ENCODE measurements at places on chromosomes 2 and 18.
A peak's percentile ranks its signal among the peaks of the same experiment; 100 is the strongest.

DNA sequence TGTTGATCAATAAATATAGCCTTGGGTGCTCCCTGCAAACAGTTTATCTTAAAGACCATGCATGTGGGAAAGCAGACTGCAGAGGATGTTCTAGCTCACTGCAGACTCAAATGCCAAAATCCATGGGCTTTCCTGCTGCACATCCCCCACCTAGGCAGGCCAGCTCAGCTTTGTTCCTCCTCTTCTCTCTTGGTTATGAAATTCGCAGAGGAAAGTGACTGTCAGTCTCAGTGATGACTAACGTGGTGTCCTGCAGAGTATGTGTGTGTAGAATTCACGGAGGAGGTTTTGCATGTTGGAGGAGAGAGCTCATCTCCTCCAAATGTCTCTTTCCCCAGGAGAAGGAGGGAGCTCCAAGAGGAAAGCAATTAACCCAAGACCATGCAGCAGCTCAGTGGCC is 21.4 kb upstream of the KCNS3 start:
- DNase-seq: no peak

DNA sequence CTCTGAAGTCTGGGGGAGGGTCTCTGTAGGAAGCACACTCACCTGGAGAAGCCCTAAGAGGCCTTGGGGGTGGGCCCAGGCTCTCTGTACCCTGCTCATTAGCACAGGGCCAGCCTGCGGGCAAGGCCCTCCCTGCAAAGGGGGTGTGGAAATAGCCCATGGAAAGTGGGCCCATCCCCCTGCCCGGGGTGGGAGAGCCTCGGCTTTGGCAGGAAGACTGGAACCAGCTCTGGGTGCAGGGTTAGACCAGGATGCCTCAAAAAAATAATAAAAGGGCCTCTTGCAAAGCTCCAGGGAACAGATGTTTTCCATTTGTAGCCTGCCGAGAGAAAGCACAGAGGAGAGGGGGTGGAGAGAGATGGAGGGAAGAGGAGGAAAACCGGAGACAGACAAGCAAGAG is 98.7 kb downstream of the STPG4 start:
- DNase-seq: no peak

DNA sequence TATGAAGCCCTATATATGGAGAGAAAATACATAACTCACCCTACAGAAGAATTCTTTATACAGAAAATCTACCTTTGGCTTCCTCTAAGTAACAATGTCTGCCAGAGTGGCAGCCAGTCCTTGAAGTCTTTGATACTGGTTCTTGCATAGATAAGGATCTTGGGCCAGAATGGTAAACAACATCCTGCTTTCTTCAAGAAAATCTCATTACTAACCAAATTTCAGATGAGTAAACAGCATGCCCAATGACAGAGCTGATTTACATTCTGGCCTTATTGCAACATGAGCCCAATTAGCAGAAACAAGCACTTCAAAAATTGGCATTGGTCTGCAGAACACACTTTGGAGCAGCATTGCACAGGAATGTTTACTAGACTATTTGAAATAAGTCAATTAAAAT is 336.5 kb upstream of the ST6GAL2 start:
- DNase-seq: no peak

GRCh38 chr18:74479486-74480148 is 16.5 kb upstream of the CNDP2 start:
- DNase-seq: no peak

- no peak for DNase-seq
Measured at GRCh38 chr18:59918320-59918755, 18.5 kb downstream of the PMAIP1 start.

- DNase-seq: no peak
Measured at GRCh38 chr18:49747876-49748275, 65.5 kb downstream of the ACAA2 start.

DNA sequence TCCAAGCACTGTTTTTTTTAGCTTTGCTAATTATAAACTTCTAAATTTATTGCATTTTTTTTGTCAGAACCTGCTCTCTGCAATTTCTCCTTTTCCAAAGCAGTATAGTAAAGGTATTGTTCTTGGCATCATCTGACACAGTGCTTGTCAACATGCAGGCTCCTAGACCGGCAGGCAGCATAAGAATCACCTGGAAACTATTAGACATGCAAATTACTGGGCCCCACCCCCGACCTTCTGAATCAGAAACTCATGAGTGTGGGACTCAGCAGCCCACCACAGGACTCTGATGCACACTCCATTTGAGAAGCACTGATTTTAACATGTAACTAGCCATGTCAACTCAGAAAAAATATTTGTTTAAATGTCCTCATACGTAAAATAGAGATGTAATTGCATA is 551.1 kb upstream of the CELF4 start:
- DNase-seq: no peak

DNA sequence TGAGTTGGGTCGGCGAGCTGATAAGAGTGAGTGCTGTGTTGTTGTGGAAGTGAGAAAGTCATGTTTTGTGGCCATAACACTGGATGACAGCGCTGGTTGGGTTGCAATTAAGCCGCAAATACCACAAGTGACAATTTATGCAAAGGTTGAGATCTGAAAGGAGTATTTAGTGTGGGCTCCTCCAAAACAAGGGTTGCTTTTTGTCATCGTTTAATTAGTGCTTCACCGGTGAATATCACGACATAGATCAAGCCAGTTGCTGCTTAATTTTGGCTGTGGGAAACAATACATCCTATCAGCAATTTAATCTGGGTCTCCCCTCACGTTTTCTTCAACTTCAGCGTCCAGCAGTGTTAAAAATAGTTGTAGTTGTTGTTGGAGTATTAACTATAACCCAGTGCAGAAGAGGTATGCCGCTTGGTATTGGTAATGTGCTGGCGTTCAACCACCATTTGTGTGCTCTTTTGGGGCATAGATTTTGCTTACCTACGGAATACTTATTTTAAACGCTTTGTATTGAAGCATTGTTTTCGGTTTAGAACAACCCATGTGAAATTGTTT is 662 bp downstream of the ACVR2A start:
- peak; percentile 74 for DNase-seq

GRCh38 chr2:43634604-43635306 is 2.3 kb upstream of the PLEKHH2 start:
- no peak for DNase-seq

GRCh38 chr2:16404551-16405300 is 260.9 kb downstream of the CYRIA start:
- no peak for DNase-seq

GRCh38 chr2:201450954-201451291 is 335 bp downstream of the TRAK2 start:
- DNase-seq: no peak

- DNase-seq: no peak
Measured at GRCh38 chr18:22166069-22166950, 3.1 kb upstream of the GATA6 start.

- peak; percentile 25 for DNase-seq
Measured at GRCh38 chr2:86001326-86001725, 104.4 kb downstream of the POLR1A start.

DNA sequence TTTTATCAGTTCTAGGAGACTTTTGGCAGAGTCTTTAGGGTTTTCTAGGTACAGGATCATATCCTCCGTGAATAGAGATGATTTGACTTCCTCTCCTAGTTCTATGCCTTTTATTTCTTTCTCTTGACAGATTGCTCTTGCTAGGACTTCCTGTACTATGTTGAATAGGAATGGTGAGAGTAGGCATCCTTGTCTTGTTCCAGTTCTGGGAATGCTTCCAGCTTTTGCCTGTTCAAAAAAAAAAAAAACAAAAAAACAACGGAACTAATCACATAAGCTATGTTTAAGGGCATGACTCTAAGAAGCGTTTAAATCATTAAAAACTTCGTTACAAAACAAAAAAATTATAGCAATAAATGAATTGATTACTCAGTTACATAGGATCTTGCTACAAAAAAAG is 145.7 kb downstream of the NUP35 start:
- DNase-seq: no peak

DNA sequence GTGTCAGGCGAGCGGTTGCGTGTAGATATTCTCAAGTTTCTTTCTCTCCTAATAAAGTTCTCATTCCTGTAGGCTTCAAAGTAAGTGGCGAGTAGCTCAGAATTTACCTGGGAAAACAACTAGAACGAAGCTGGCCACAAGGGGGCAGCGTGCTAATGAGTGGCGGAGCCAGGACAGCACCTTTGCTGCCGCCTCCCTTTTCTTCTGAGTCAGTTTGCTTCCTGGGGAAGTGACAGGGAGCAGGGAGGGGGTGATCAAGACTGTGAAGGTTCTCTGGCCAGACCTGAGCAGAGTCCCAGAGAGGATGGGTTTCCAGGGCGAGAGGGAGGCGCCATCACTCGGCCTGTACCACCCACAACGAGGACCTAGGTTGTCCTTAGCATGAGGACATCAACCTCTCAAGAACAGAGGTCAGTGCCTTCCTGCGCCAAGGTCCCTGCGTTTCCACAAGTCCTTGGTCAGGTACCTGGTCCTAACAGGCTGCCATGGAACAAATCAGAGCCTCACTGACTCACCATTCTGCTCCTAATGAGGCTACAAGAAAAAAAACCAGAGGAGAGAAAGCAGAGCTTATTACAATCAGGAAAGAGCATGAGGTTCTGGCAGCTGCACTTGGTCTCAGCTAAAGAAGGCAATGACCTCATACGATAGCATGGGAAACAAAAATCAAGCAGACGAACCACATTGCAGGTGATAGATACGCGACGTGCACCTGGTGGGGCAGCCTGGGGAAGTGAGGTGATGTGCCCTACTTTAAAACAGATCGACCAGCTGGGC is 98.7 kb downstream of the PLB1 start:
- DNase-seq: peak; percentile 95

GRCh38 chr2:118520246-118520645 is 327.2 kb downstream of the EN1 start:
- no peak for DNase-seq

GRCh38 chr18:11849841-11850634 is 1.2 kb upstream of the CHMP1B start:
- DNase-seq: peak; percentile 86

DNA sequence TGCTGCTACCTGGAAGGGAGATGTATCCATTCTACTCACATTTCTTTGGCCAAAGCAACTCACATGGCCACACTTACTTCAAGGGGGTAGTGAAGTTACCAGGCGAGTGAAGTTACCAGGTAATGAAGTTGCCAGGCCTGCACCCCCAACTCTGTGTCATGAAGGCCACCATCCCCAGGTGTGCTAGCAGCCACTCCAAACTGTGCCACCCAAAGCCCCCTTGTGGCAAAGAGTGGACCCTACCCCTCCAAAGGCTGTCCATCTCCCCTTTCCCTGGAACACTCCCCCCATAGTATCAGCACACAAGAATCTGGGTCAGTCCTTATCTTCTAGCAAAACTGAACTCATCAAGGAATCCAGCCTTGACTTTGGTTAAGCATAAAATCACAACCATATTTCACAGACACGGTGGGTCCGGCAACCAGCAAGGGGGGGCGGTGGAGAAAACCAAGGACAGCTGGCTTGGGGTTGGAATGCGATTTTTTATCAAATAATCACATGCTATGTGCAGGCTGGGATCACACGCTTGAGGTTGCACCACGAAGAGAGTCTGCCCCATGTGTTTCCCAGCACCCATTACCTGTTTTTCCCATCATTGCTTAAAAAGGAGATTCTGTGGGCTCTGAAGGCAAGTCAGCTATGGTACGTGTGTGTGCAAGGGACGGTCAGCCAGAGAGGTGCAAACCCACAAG is 60.9 kb downstream of the ZFP36L2 start:
- DNase-seq: no peak

DNA sequence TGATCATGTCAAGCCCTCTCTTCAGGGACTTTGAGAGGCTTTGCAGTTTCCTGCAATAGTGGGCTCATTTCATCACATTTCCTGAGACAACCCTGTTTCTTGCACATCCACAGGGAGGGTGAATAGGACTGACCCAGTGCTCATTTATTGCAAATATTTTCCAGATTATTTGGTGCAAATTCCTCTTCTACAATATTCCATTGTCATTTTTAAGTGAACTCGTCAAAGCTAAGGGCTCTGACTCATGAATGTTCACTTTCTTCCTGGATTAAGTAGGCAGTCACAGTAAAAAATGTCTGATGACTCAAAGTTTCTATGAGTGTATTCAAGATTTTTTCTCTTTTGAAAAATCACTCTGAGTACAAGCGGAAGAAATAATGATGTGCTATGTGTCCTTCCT is 225.5 kb upstream of the GALNT5 start:
- DNase-seq: no peak

DNA sequence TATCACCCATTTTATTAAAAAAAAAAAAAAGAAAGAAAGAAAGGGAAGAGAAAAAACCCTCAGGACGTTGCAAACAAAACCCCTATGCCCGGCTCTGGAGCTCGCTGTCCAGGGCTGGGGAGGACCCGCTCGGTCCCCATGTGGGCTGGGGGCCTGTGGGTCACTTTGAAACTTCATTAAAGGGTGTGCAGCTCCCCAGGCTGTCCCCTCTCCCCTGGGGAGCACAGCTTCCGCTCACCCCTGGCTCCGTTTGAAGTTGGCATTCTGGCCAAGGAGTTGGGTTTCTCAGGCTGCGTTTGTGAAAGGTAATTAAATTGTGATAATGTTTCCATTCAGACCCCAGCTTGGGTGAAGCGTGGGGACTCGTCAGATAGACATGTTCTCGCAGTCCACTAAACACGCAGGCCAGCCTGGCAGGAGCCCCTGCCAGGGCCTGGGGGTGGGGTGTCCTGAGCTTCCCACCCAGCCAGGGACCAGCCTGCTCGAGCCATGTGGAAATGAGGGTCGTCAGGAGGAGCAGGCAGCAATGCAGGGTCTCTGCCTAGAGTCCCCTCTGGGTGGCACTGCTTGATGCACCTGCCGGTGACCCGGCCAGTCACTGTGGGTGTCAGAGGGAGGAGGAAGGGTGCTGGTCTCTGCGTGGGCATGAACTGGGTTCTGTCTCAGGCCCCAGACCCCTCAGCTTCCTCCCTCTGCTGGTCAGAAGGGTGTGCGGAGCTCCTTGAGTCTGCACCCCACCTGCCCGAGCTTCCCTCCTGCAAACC is 166.2 kb downstream of the INHBB start:
- no peak for DNase-seq

- DNase-seq: no peak
Measured at GRCh38 chr2:5937851-5938565, 245.8 kb downstream of the SOX11 start.

DNA sequence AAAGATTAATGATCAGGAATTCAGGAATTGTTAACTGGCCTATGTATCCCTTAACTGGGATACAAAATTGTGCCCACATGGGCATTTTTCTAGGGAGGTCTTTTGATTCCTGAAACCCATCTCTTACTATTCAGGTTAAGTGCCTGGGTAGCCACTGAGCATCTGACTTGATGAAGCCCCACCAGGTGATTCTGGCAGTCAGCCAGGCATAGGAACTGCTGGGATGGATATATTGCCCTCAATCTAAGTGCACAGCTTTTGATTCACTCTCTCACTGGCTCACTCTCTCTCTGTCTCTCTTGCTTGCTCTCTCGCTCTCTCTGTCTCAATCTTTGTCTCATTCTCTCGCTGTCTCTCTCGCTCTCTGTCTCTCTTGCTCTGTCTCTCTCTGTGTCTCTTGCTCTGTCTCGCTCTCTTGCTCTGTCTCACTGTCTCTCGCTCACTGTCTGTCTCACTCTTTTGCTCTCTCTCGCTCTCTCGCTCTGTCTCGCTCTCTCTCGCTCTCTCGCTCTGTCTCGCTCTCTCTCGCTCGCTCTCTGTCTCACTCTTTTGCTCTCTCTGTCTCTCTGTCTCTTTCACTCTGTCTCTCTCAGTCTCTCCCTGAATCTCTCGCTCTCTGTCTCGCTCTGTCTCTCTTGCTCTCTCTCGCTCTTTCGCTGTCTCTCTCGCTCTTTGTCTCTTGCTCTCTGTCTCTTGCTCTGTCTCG is 22.3 kb downstream of the INPP1 start:
- DNase-seq: no peak
